EH (cell line): ENCODE measurements at places on chromosomes 7 and 10.

DNA sequence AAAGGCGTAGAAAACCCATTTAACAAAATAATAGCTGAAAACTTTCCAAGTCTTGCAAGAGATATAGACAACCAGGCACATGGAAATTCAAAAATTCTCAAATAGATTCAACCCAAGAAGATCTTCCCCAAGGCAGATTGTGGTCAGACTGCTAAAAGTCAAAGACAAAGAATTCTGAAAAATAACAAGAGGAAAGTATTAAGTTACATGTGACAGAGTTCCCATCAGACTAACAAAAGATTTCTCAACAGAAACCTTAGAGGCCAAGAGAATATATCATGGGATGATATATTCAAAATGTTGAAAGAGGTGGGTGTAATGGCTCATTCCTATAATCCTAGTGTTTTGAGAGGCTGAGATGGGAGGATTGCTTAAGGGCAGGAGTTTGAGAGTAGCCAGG, 59.8 kb downstream of the TMEM178B start:
- peak; percentile 55 for DNase-seq

GRCh38 chr7:156651474-156651873, 10.9 kb downstream of the RNF32 start:
- DNase-seq = no peak

DNA sequence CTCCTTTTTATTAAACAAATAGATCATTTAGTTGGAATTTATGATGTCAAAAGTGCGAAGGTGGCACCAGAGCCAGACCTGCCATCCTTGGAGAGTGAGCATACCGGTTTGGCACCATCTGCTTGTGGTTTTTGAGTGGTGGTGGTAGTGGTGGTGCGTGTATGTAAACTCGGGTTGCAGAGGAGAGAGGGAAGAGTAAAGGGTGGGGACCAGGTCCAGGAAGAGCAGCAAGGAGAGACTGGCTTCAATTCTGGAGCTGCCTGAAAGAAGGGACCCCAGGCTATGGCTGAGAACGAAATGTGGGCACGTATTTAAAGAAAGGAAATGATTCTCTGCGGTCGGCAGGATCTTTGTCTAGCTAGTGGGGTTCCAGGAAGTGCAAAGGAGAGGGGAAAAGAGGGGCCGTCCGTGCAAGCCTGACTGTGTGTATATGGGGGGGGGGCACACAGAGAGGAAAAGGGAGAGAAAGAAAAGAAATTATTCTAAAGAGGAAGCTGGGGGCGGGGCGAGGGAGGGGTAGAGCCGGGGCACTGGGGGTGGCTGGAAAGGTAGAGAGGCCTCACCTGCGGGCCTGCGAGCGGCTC, 448 bp upstream of the GOLGA7B start:
- no peak for DNase-seq

DNA sequence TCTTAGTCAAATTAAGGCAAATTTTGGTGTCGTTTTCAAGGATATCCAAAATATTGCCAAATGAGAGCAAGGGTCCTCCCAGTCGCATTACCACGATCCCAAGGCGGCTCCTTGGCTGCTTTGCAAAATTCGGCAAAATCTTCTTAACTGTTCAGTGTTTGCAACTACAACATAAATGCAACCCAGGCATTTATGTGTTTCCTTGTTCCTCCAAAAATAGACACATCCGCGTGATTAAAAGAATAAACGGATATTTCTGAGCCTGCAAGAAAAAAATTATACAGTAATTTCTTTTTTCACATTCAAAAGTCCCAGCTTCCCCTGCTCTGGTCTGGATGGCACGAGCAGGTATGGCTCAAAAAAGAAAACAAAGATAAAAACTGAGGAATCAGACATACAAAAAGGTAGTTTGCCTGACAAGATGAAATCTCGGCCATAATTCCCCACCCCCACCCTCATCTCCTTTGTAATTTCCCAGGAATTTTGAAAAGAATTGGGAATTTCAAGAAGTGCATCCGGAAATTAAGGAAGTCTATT, 6.0 kb downstream of the SKIDA1 start:
- DNase-seq = no peak

GRCh38 chr10:122665946-122666345, 33.7 kb downstream of the C10orf120 start:
- DNase-seq = no peak

- DNase-seq = peak; percentile 77
Observed at GRCh38 chr7:106216923-106217542, 67.8 kb downstream of the NAMPT start.

GRCh38 chr7:101174322-101174854, 5.7 kb downstream of the NAT16 start:
- DNase-seq = no peak

- DNase-seq = no peak
Observed at GRCh38 chr7:149102666-149103065, 12.1 kb upstream of the ZNF786 start.

- DNase-seq = no peak
Observed at GRCh38 chr7:142454862-142455261, 197.0 kb upstream of the PRSS58 start.

- no peak for DNase-seq
Observed at GRCh38 chr10:1002425-1003006, 14.3 kb downstream of the GTPBP4 start.

DNA sequence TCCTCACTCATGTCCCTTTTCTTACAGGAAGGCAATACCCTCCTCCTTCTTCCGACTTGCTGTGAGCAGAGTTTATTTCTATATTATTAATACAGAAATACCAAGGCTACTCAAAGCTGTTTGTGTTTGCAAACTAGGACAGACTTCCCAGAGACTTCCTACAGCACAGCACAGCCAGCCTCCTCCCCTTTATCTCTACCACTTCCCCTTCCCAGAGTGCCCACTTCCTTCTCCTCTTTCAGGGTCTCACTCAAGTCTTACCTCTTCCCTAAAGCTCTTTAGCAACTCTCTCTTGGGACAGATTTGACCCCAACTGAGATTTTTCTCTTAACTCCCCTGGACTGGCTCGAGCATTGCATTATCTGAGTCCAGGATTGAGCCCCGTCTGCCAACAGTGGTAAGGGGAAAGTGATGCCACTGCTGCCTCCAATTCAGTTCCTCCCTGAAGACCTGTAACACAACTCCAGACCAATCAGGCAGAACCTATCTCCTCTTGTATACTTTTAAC, 5.5 kb upstream of the LRGUK start:
- no peak for DNase-seq

GRCh38 chr7:130374507-130374906, 5.8 kb upstream of the CPA1 start:
- DNase-seq = no peak

DNA sequence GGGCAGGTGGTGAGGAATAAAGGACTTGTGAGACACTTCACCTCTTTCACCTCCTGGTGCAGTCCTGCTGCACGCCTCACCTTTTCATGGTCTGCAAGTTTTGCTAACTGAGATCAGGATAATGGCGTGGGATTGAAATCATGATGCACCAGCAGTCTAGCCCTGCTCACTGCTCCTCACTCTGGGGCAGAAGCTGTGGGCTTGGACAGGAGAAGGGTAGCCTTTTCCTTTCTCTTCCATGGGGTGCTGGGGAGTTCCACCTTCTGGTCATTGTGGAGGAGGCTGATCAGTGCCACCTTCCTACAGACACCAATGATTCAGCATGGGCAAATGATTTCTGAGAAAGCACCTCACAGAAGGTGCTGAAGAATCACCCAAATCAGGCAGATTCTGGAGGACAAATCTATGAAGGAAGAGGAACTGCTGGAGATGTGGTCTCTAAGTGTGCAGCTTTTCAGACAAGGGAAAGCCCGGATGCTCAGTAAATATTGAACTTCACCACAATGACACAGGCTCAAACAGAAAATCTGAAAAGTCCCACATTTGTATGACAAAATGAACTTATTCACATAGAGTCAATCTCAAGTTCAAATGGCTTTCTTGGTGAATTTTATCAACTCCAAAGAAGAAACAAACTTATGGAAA, 19.7 kb downstream of the MBL2 start:
- DNase-seq = no peak

- DNase-seq = no peak
Observed at GRCh38 chr7:55550841-55551537, 21.3 kb downstream of the VOPP1 start.

GRCh38 chr7:105399043-105399725, 10.5 kb upstream of the SRPK2 start:
- peak; percentile 47 for DNase-seq

GRCh38 chr10:84715911-84716310, 387.5 kb downstream of the CCSER2 start:
- DNase-seq = peak; percentile 1

- no peak for DNase-seq
Observed at GRCh38 chr7:47973739-47974138, 5.7 kb downstream of the HUS1 start.
